Activated naive CD4-positive, alpha-beta T cell (primary cell): ENCODE measurements at places on chromosomes 11 and 22.

DNA sequence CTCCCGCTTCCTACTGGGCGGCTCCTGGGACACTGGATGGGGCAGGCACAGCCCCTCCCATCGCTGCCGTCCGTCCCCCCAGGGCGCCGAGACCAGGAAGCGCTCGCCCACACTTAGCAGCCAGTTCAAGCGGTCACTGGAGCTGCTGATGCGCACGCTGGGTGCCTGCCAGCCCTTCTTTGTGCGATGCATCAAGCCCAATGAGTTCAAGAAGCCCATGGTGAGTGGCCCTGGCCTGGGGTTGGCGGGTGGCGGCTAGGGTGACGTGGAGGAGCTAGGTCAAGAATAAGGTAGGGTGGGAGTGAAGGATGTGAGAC is 44.6 kb downstream of the MYO7A start:
- DNase-seq = no peak

DNA sequence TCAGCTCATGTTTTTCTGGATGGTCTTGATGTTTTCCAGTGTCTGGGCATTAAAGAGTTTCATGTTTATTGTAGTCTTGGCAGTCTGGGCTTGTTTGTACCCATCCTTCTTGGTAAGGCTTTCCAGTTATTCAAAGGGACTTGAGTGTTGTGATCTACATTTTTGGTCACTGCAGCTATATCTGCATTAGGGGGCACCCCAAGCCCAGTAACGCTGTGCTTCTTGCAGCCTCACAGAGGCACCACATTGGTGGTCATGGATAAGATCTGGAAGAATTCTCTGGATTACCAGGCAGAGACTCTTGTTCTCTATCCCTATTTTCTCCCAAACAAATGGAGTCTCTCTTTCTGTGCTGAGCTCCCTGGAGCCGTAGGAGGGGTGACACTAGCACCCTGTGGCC is 451.5 kb upstream of the FAT3 start:
- DNase-seq = no peak

DNA sequence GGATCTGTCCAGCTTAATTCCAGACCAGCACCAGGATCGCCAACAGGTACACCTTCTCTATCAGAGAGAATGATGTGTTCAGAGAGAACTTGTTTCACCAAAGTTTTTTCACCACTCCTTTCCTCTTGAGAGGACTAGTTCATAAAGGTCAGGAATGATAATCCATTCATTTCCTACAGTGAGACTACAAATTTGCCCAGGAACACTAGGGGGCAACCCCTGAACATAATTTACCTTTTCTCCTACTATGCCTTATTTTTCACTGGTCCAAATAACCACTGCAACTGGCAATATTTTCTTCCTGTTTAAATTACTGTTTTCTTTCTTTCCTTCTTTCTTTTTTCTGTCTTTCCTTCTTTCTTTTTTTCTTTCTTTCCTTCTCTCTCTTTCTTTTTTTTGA is 22.5 kb downstream of the CAVIN3 start:
- DNase-seq = no peak

DNA sequence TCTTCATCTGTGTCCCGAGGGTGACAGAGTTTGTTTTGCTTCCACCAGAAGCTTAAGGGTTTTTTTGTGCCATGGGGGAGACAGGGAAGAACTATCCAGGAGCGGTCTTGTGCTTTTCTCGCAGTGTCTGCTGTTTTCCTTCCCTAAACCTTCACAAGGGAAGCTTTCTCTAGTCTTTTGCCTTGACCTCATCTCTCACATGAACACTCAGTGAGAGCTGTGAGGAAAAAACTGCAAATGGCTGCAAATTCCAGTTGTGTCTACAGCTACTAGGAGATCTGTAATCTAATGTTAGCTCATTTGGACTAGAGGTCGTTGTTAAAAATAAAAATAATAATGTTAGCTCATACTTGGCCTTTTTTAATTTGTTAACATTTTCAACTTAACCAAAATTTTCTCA is 264.7 kb upstream of the SESN3 start:
- no peak for DNase-seq

DNA sequence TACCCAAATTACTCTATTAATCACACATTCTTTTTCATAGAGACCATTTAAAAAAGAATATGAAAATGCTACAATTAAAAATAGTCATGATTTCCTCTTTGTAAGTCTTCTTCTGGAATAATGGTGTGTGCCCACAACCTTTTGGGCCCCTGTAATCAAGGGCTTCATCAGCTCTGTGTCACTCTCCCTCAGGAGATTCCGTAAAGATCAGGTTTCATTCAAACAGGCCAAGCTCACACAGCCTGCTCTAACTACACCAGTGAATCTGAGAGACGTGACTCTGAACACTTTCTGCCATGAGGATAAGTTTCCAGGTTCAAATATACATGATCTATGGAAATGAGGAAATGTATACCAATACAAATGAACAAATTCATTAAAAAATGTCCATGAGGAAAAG is 9.5 kb downstream of the DRICH1 start:
- no peak for DNase-seq

DNA sequence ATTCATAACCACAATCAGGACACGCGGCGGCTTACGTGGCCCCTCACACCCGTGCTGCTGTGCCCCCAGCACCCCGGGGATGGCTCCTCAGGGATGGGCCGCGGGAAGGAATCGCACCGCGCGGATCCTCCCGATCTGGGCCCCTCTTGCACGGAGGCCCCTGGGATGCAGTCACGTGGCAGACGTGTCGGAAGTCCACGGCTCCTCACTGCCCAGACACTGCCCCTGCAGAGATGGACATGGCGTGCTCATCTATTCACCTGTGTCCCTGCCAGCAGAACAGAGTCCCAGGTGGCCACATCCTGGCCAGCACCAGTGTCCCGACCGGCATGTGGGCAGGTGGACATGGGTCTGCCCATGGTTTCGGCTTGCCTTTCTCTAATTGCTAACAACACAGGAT is 12.8 kb downstream of the MOB2 start:
- DNase-seq = no peak

DNA sequence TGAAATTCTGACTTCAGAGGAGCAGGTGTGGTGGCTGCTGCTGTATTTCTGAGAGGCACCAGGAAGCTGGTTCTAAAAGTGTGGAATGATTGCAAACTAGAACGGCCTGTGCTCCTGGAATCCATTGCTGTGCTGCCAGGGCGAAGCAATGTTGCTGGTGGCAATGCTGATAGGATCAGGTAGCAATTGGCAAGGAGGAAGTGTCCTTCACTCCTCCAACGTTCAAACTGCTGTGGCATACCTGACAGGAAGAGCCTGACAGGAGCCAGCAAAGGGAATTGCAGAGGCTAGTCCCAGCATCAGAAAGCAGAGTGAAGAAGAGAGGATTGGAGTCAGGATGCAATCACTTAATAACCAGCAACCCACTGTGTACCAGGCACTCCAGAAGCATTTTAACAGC is 118.2 kb downstream of the FAR1 start:
- no peak for DNase-seq

DNA sequence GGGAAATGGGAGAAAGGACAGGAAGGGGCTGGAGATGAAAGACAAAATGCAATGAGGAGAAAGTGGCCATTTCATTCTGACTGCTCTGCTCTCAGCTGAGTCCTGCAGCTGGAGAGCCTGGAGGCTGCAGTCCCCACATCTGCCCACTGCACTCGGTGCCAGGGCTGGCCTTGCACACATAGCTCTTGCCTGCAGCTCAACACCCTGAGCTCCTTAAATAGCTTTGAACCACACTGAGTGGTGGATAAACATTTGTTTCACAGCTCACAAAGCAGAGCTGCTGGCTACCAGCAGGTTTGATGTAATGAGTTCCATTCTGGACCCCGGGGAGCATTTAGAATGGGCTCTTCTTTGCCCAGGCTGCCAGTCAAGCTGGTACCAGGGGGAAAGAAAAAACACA is 426.1 kb upstream of the CADM1 start:
- DNase-seq = no peak

GRCh38 chr11:69812946-69813345 is 6.3 kb downstream of the FGF3 start:
- DNase-seq = no peak
